ENCODE measurements at places on chromosomes 6 and 20.

DNA sequence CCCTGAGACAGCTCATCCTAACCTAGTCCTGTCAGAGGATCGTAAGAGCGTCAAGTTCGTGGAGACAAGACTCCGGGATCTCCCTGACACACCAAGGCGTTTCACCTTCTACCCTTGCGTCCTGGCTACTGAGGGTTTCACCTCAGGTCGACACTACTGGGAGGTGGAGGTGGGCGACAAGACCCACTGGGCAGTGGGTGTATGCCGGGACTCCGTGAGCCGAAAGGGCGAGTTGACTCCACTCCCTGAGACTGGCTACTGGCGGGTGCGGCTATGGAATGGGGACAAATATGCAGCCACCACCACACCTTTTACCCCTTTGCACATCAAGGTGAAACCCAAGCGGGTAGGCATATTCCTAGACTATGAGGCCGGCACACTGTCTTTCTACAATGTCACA, 3.2 kb upstream of the RPP21 start:
- DNase-seq, result no peak

DNA sequence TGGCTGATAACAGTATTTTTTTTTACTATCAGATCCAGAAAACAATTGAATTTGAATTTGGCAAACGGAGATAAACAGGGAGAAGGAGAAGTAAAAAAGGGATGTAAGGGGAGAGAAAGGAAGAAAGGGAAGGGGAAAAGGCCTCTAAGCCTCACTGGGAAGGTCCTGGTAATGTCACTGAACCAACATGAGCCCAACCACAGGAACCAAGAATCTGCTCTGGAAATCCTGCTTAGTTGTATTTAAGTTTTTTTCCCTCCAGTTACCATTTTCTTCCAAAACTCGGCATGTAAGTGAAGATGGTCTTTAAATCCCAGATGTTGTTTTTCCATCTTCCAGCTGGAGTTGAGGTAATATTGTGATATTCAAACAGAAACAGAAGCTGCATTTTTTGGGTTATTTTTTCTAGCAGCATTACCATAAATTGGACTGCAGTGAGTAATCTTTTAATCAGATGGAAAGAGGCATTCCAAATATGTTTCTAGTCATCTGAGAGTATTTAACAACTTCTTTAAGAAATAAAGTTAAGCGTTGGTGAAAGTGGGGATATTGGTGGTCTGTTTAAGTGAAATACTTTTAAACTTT, 91.1 kb downstream of the TXNDC5 start:
- no peak for DNase-seq

DNA sequence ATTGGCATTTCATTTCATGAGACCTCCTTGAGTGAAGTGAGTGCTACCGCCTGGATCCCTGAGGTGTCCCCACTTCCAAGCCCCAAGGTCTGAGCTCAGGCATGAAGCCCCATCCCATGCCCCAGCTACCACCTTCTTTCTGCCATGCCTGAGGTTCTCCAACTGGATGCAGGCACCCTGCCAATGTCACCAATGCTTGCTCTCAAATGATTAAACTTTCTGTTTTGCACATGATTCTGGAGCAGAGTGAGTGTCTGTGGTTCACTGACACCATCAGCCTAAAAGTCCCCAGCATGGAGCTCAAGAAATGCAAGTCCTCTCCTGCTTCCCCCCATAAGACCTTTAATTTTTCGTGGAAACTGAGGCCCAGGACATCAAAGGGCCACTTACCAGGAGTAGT, 43.7 kb upstream of the BPIFA2 start:
- DNase-seq, result no peak

- DNase-seq, result peak; percentile 94
Observed at GRCh38 chr6:41683523-41684310, 45.4 kb downstream of the MDFI start.

DNA sequence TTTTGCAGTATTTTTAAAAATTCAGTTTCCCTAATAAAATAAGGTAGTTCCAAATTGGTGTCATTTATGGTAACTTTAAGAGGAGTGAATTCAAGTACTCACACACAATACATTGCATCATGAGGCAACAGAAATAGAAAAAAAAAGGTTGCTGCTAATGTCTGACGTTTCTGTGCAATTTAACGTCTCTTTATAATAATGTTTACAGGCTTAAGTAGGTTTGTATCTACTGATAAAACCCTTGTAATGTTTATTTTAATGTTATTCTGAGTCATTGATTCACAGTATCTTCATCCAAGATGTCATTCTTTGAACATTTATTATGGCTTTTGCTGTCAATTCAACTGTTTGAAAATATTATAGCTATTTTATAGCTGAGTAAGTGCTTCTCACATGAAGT, 86.0 kb downstream of the RNF217 start:
- no peak for DNase-seq

GRCh38 chr20:49768204-49769047, 44.2 kb upstream of the SLC9A8 start:
- no peak for DNase-seq

- DNase-seq, result no peak
Observed at GRCh38 chr6:56474532-56474931, 168.2 kb downstream of the DST start.

GRCh38 chr6:156347246-156347645, 429.9 kb upstream of the ARID1B start:
- no peak for DNase-seq

GRCh38 chr6:80348263-80348662, 241.8 kb downstream of the BCKDHB start:
- DNase-seq, result no peak

DNA sequence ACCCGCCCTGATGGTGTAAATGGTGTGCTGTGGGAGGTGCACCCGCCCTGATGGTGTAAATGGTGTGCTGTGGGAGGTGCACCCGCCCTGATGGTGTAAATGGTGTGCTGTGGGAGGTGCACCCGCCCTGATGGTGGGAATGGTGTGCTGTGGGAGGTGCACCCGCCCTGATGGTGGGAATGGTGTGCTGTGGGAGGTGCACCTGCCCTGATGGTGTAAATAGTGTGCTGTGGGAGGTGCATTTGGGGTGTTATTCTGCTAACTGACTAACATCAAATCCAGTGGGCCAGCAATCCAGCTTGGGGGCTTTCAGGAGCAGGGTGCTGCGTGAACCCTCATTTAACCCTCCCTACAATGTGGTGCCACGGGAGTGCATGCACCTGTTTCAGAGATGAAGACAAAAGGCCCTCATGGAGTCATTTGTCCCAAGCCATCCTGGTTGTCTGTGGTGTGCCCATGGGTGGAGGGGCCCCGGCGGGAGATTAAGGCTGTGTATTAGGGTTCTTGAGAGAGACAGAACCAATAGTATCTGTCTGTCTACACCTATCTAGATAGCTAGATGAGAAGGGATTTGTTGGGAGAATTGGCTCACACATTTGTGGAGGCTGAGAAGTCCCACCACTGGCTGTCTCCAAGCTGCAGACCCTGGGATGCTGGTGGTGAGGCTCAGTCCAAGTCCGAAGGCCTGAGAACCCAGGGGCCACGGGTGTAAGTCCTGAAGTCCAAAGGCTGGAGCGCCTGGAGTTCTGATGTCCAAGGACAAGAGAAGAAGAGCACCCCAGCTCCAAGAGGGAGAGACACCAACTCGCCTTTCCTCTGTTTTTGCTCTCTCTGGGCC, 39.2 kb downstream of the TMEM242 start:
- no peak for DNase-seq

- no peak for DNase-seq
Observed at GRCh38 chr6:6746333-6746969, 157.9 kb downstream of the LY86 start.

DNA sequence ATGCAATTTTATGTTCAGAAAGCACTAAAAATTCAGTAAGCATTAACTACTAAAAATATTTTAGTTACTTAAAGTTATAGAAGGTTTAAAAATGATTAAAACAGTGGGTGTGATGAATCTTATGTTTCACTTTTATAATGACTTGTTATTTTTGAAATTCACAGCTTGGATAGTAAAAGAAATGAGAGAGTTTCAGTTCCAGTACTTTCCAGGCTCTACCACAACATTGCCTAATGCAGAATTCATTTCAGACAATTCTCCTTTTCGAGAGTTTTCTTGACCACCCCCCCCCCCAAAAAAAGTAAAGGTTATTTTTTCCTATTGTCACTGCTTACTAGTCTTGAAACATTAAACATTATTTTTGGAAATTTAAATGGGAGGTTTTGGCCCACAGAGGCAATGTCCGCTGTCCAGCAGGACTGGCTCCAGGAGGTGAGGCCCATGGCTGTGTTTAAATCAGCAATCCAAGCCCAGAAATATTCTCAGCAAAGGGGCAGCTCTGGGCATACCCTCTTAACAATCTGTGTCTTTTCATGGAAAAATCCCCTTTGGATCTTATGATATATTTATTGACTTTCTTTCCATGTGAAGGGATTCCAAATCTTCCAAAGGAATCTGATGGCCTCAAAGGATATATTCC, 519.9 kb downstream of the MAFB start:
- no peak for DNase-seq

DNA sequence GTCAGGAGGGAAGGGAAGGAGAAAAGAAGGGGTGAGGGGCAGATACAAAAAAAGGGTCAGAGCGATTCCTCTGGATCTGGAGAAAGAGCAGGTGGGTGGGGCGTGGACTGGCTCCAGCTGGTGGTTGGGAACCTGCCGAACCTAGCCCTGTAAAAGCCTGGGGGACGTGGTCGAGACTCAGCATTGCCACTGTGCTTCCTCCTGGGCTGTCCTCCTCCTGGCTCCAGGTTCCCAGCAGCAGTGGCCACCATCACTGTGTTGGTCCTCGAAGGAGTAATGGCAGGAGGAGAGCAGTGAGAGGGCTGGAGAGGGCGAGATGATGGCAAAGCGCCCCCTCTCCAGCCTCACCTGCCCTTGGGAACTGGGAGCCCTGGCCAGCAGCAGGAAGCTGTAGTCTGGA, 3.5 kb upstream of the RAET1L start:
- no peak for DNase-seq

GRCh38 chr6:33692078-33692759, 19.3 kb downstream of the UQCC2 start:
- DNase-seq, result no peak

DNA sequence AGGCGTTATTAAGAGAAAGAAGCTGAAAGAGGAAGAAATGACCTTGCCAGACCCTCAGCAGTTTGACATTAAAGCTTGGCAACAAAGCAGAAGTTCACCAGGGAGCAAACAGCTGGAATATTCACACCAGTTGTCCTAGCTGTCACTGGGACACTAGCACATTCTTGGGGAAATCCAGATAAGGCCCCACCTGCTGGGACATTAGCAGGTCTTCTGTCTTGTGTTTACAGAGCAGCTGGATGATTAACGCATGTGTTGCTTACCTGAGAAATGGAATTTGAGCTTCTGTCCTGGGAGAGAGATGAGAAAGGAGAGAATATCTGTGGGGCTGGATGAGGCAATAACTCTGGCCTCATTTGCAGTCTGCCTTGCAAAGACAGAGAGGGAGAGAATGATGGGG, 137.6 kb upstream of the RIN2 start:
- DNase-seq, result no peak

DNA sequence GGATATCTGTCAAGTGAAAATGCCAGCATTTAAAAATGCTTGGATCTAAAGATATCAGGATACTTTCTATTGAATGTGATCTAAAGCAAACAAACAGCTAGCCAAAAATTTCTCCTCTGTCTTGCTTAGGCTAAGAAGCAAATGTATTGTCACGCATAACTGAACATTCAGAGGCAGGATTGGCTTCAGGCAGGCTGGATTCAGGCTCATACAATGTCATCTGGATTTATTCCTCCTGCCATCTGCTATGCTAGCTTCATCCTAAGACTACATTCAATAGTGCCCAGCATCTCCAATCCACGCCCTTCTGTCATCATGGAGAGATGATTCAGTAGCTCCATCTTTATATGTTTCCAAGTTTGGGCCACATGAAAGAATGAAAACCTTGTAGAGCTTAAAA, 27.1 kb downstream of the PFDN4 start:
- DNase-seq, result no peak

- no peak for DNase-seq
Observed at GRCh38 chr6:49540614-49541013, 9.9 kb upstream of the C6orf141 start.

GRCh38 chr6:6683969-6684833, 95.7 kb downstream of the LY86 start:
- DNase-seq, result no peak

DNA sequence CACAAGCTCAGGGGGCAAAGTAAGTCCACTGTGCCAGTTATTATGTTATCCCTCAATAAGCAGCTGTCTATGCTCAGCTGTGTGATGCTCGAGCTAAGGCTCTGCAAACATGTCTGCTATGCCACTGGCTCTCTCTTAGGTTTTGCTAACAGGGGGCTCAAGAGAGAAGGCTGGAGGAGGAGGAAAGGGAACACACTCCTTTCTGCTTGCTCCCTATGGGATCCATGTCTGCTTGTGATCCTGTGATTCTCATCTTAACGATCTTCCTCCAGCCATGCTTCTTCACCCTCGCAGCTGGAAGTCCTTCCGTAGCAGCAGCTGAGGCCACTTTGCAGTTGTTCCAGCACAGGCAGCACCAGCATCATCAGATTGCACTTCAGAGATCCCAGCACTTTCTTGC, 37.0 kb upstream of the IGF2R start:
- no peak for DNase-seq

DNA sequence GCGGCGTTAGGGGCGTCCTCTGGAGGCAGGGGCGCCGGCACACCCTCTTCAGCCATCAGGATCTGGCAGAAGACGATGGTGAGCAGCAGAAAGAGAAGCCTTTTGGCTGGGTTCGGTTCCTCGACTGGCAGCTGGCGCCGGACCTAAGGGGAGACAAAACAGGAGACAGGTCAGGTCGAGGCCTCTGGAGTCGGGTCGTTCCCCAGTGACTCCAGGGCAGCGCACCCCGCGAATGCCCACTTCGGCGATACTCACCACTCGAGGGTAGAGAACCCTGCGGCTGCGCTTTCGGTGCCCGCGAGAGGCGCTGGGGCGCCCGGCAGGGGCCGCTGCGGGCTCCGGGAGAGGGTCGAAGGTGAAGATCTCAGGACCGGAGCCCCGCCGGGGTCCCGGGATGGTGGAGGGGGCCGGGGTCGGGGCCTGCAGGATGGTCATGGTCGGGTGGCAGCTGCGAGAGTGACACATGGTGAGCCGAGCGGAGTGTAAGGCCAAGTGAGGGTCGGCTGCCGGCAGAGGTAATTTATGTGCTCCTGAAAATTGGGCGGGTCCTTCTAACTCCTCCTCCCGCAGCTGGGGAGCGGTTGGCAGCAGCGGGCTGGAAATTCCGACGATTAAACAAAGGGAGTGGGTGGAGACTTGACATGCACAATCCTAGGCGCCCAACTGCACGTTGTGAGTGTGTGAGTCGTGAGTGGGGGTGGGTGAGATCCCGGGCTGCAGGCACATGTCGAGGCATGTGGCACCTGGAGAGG, at the start of gene IER3:
IER3 (minus strand) TSS at position 494 of the 752 bp plus-strand sequence; CDS start at position 465, 29 bp downstream.
- no peak for DNase-seq

DNA sequence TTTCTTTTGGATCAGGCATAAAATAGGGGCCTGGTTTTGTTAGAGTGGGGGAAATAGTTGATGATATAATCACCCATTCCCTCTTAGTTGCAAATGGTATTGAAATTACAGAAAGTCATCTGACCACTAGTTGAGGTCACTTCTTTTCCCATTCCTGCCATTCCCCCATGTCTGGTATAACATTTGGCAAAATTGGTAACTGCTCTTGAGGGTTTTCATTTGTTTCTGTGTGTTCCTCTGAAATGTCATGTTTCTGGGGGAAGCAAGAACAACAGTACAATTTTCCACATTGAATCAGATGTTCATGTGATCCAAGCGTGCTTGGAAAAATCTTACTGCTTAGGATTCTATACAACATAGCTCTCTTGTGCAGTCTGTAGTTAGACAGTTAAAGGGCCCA, 7.3 kb downstream of the AIG1 start:
- DNase-seq, result no peak

Measured in D721Med (cell line).